SK-N-DZ (cell line): ENCODE measurements at places on chromosomes 7 and 10.
A peak's percentile ranks its signal among the peaks of the same experiment; 100 is the strongest.

GRCh38 chr10:83934062-83934461 is 205.2 kb upstream of the GHITM start:
- DNase-seq: no peak

DNA sequence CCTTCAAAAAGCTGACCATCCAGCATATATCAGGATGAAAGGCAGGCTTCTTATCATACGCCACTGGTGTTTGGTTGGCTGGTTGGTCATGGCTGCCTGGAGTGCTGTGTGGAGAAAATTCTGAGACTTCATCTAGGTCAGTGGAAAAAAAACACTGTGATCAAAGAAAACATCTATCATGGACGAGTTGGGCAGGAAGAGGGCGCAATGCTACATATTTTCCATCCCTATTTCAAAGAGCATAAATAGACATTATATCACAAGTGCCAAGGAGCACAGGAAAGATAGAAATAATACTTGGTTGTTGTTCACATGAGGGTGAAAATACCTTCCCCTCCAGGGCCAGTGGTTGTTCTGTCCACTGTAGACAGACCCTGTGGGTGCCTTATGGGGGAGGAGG is 128.4 kb upstream of the PLPP4 start:
- DNase-seq: no peak

DNA sequence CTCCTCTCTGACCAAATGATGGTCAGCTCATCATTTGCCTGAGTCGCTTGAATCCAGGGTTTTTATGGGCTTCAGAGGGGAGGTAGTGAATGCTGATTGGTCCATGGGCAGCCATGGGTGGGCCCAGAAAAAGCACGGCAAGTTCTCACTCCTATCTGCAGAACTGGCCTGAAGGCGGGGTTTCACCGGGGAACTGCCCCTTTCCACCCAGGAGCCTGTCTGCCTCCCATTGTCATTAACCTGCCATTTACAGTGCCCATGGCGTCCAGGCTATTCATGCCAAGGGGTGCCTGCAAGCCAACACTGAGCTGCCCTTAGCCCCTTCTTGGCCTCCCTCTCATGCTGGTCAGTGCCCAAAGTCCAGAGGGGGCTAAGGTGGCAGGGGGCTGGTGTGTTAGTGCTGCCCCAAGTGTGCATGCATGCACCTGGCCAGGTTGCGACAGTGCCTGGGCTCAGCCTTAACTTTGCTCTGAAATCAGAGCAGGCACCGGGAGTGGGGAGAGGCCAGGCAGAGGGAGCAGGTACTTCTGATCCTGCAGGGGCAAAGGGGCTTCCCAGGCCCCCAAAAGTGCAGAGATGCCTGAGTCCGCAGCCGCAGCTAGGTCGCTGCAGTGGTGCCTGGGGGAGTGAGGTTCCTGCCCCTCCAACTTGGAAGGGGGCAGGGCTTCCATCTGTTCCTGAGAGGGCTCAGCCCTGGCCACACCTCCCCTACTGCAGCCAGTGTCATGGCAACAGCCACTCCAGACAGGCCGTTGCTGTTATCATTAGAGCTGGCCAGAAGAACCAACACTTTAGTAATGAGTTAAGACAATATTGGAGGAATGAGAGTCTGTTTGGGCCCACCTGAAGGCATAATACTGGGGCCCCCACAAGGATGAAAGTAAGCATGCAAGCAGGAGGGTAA is 561.6 kb downstream of the GRM8 start:
- no peak for DNase-seq

GRCh38 chr7:38191791-38192190 is 13.7 kb downstream of the STARD3NL start:
- DNase-seq: no peak

DNA sequence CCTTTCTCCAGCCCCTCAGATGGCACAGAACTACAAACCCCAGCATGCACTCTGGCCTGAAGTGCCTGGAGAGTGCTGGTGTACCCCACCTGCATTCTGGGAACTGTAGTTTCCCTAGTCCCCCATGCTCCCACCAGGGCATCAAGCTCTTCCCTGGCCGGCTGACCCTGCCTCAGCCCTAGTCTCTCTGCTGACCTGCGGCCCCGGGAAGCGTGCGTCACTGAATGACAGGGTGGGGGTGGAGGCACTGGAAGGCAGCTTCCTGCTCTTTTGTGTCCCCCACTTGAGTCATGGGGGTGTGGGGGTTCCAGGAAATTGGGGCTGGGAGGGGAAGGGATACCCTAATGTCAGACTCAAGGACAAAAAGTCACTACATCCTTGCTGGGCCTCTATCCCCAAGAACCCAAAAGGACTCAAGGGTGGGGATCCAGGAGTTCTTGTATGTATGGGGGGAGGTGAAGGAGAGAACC is 2.1 kb downstream of the NOS3 start:
- DNase-seq: peak; percentile 88

DNA sequence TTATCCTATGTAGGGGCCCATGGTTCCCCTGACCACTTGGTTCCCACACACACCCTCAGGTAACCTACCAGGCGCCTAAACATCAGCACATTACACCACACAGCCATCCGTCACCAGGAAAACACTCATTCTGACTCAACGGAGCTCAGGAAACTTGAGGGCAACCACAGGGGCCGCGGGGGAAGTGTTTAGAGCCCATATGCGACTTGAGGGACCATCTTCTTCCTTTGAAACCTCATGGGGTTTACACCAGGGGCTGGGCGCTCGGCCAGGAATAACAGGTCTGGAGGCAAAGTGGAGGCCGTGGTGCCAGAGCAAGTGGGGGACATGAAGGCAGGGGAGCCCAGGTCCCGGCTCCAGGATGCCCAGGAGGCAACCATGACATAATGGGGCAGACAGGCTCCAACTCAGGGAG is 1.5 kb downstream of the STX1A start:
- DNase-seq: no peak

DNA sequence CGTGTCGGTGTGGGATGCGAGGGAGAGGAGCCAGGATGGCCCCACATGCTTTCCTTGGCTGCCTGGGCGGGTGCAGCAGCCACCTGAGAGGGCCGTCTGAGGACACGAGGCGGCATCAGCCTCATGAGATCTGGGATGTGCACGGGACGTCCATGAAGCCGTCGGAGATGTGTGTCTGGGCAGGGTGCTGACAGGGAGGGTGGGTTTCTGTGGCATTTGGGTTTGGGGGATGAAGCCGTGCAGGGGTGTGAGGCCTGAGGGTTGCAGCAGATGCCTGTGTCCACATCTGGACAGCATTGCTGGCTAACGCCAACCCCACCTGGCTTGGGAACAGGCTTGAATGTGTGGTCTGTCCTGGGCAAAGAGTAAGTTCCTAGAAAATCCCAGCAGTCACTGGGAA is 179.5 kb downstream of the DNAJB6 start:
- no peak for DNase-seq
